ENCODE measurements at places on chromosomes 11 and 22.

DNA sequence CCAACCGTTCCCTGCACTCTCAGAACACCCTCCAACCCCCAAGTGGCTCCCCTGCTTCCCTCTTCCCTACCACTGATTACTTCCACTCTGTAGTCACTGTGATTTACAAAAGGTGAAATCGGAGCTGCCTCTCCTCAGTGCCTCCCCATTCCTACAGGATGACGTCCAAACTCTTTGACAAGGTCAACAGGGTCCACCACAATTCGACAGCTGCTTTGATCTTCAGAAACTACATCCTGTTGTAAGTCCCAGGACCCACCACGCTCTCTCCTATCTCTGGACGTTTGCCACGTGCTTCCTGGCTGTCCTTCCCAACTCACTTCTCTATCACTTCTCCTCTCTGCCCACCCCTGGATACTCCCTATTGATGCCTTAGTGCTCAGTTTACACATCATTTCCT, 85.0 kb upstream of the EIF3D start:
- DNase-seq = peak; percentile 79

GRCh38 chr11:125343718-125344131, 152.3 kb downstream of the FEZ1 start:
- DNase-seq = no peak

GRCh38 chr11:113134626-113135025, 173.4 kb downstream of the NCAM1 start:
- no peak for DNase-seq

GRCh38 chr11:46537121-46537520, 56.7 kb downstream of the AMBRA1 start:
- DNase-seq = peak; percentile 36

- DNase-seq = no peak
These were observed 36.5 kb upstream of the CSNK1E start for GRCh38 chr22:38353701-38354100.

DNA sequence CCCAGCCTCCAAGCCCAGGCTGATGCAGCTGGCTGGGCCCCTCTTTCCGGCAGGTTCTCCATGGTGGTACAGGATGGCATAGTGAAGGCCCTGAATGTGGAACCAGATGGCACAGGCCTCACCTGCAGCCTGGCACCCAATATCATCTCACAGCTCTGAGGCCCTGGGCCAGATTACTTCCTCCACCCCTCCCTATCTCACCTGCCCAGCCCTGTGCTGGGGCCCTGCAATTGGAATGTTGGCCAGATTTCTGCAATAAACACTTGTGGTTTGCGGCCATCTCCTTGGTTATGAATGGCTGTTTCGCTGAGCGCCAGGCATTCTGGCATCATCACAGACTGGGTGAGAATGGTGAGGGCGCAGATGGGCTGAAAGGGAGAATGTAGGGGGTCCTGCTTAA, 3.6 kb downstream of the PRDX5 start:
- no peak for DNase-seq
